ENCODE measurements at places on chromosomes 6 and 20.

GRCh38 chr20:59830665-59831023 lies 102.8 kb downstream of the SYCP2 start:
- DNase-seq, result no peak

- DNase-seq, result no peak
Observed at GRCh38 chr6:87259791-87260190, 62.6 kb upstream of the SMIM8 start.

DNA sequence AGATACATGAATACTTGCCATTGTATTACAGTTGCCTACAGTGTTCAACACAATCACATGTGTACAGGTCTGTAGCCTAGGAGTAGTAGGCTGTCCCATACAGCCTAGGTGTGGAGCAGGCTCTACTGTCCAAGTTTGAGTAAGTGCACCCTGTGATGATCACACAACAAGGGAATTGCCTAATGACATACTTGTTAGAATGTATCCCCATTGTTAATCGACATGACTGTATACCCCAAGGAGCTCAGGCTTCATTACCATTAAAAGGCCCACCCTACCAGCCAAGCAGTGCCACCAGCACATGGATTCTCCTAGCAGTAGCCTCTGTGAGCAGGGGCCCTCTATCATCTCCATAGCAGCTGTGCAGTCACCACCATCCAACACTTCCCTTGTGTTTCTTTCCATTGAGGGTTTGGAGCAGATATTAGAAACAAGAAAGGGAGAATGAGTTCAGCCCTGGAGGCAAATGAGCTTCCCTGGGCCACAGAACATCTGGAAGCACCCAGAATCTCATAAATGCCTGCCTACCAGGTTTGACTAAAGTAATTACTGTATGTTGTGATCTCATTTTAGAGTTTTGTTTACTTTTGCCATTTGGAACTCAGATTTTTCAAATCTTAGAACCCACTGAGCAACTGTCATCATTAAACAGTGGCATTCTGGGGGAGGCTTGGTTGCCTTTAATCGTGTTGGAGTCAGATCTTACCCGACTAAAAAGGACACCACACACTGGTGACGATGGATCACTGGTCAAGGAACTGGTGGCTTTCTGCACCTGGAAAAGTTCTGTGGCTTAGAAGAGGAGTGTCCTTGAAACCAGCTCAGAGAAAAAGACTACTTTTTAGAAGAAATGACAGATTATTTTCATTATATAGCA lies 104.9 kb downstream of the TULP4 start:
- no peak for DNase-seq

DNA sequence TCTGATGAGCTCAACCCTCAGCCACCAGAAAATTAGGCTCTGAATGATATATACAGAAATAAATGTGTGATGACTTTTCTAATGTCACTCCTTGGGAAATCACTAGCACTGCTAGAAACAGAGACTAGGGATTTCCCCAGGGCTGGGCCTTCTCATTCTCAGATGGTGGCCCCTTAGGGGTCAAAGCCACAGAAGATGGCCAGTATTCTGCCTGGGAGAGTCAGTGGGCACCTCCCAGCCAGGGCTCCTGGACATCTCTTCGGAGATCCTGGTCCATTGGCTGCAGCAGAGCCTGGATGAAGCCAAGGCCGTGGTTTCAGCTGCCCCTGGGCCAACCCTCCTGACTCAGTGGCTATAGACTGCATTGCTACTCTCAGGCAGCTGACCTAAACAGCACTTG lies 276.9 kb upstream of the SUPT3H start:
- DNase-seq, result no peak

DNA sequence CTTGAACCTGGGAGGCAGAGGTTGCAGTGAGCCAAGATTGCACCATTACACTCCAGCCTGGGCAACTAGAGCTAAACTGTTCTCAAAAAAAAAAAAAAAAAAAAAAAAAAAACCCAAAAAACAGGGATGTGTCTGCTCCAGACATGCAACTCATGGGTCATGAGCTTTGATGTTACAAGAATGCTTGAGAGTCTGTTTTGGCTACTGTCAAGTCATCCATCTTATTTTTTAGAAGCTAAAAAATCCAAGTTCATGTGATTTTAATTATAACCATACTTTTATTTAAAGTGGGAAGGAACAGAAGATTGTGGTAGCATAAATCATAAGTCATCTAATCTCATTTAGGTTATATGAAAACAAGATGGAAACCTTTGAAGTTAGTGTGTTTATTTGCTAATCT lies 120.6 kb downstream of the PDE7B start:
- no peak for DNase-seq

GRCh38 chr6:41972826-41973225 lies 31.2 kb upstream of the CCND3 start:
- no peak for DNase-seq

GRCh38 chr6:25576919-25577318 lies 75.1 kb upstream of the SCGN start:
- no peak for DNase-seq

GRCh38 chr20:8855315-8855714 lies 213.6 kb upstream of the PLCB4 start:
- DNase-seq, result no peak

GRCh38 chr6:135837735-135838449 lies 13.6 kb upstream of the PDE7B start:
- no peak for DNase-seq

GRCh38 chr20:58306421-58307261 lies 2.9 kb upstream of the RAB22A start:
- peak; percentile 93 for DNase-seq

- no peak for DNase-seq
Observed at GRCh38 chr20:59845472-59845871, 88.0 kb downstream of the SYCP2 start.

DNA sequence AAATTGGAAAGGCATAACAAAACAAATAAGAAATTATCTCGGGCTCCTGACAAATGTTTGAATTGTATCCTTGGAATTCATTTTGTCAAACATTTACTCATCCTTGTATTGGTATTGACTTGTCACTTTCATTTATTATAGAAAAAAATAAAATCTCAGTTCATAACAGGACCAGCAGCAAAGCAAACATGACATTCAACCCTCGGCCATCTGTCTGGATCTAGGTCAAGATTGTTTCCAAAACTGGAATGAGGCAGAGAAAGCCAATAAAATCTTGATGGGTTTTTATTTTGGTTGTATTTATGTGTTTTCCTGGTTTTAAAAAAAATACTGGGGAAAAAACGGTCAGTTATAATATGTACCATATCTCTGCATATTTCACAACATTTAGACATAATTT lies 42.9 kb upstream of the FABP7 start:
- DNase-seq, result no peak

DNA sequence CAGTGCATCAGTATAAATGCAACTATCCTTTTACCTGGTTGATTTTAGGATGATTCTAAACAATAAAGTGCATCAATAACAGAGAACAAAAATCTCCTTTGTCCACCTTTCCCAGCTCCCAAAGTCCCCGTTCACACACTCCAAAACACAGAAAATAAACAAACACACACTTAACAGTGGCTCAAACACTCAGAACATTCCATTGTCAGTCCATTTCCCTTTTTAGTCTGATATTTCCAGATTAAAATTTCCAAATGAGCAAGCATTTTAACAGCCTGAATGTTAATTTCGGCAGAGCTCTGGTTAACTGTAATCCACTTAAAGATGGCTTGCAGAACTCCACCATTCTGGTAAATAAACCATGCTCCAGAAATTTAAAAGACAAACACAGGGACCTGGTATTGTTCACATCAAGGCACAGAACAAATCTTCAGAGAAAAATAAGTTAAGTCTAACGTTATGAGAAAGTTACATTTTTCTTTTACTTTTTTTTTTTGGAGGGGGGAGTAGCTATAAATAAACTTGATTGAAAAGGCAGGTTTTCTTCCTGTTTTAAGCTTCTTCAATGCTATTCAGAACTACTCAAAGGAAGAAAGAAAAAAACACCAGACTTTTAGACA lies 100.8 kb downstream of the DST start:
- peak; percentile 23 for DNase-seq

DNA sequence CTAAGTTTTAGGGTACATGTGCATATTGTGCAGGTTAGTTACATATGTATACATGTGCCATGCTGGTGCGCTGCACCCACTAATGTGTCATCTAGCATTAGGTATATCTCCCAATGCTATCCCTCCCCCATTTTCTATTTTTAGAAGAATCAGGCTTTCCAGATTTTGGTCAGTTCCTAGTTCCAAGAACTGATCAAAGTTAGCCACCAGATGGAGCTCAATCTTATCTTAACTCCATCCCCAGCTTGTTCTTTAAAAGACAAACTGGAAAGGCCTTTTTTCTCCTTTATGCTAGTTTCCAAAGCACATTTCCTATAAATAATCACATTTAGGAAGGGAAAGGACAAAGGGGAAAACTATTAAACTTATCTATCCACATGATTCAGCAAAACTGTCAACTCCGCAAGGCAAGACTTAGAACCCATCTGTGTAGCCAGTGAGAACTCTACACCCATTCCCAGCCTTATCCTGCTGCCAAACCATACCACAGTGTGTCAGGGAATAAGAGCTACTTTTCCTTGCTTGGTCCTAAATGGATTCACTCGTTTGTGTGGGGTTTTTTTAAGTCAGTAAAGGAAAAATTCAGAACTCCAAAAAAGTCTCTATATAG lies 22.8 kb upstream of the KHDC1 start:
- peak; percentile 79 for DNase-seq

- no peak for DNase-seq
Observed at GRCh38 chr6:20789162-20789561, 254.9 kb downstream of the CDKAL1 start.

DNA sequence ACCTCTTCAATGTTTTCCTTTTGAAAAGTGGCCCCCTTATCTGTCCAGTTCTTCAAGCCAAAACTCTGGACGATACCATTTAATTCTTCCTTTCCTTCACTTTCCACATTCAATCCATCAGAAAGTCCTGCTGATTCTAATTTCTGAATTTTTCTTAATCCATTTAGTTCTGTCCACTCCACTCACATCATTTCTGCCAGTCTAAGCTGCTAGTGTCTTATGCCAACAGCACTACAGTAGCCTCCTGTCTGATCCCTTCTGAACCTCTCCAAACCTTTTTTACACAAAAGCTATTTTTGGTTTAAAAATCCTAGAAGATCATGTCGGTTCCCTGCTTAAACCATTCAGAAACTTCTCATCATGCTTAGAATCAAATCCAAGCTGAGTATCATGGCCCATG lies 24.5 kb upstream of the SNAP25 start:
- no peak for DNase-seq

- no peak for DNase-seq
Observed at GRCh38 chr20:16569246-16570153, 3.7 kb downstream of the KIF16B start.

- no peak for DNase-seq
Observed at GRCh38 chr6:5749016-5749650, 257.6 kb downstream of the NRN1 start.

GRCh38 chr20:51540580-51540979 lies 1.9 kb downstream of the NFATC2 start:
- DNase-seq, result no peak

GRCh38 chr6:72218125-72218524 lies 331.8 kb downstream of the RIMS1 start:
- DNase-seq, result peak; percentile 59

DNA sequence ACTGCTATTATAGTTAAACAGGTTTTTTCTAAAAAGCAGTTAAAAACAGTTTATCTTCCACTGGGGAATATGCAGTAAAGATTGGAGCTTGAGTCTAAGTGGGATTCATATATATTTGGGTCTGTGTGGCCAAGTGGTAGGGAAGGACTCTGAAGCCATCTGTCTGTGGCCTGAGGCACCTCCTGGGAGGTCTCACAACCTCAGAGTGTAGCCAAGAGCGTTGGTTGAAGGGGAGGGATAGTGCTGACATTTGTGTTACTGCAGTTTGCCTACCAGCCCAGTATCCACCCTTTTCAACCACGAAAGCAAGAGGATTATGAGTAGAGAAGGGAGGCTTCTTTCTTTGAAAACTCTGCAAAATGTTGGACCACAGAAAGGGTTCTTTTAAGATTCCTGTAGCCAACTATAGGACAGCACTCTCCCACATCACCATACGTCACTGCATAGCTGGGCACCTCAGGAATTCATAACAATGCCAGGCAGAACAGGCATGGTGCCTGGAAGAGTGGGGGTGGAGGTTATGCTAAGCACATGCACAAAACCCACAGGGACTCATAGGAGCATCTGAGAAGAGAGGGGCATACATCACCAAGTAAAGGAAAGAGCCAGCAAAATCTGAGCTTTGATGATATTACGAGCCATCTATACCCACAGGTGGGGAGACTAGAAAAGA lies 90.5 kb upstream of the HEY2 start:
- DNase-seq, result no peak

GRCh38 chr6:169864148-169865020 lies 113.0 kb downstream of the ERMARD start:
- DNase-seq, result no peak
